Lower leg skin (tissue), 4 donors: ENCODE measurements at places on chromosomes 11 and 22. TPM values are rescaled to one million over a fixed set of nuclear protein-coding genes. Genes with fewer than 3 reads are reported as not detected.

The EIF1AD gene
- total RNA-seq, result 63.1 TPM

The MUC2 gene
- not detected for total RNA-seq

The NCF4 gene
- total RNA-seq, result 2.6 TPM

The CLTCL1 gene
- total RNA-seq, result 8.2 TPM

The OR51B2 gene
- total RNA-seq, result not detected

The LSP1 gene
- 73.7 TPM for total RNA-seq

The CNTF gene
- total RNA-seq, result 1.1 TPM

The HTR3A gene
- total RNA-seq, result 0.42 TPM

The CFAP300 gene
- total RNA-seq, result 1.9 TPM

The OR52A1 gene
- total RNA-seq, result not detected

- DNase-seq, result no peak
These were observed 4.9 kb upstream of the TMEM132A start for GRCh38 chr11:60919320-60919719.

DNA sequence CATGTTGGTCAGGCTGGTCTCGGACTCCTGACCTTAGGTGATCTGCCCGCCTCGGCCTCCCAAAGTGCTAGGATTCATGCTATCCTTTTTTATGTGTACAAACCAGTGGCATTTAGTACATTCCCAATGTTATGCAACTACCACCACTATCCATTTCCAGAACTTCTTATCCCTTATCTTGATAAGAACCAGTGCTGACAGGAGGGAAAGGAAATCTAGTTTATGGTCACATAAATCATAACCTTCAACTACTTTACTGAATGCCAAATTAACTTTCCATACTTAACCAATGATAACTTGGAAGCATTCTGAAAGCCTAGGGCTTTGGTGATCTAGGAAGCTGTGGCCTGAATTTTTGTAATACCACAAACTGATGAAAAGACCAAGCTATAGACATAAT lies 170.4 kb downstream of the SWAP70 start:
- no peak for DNase-seq

DNA sequence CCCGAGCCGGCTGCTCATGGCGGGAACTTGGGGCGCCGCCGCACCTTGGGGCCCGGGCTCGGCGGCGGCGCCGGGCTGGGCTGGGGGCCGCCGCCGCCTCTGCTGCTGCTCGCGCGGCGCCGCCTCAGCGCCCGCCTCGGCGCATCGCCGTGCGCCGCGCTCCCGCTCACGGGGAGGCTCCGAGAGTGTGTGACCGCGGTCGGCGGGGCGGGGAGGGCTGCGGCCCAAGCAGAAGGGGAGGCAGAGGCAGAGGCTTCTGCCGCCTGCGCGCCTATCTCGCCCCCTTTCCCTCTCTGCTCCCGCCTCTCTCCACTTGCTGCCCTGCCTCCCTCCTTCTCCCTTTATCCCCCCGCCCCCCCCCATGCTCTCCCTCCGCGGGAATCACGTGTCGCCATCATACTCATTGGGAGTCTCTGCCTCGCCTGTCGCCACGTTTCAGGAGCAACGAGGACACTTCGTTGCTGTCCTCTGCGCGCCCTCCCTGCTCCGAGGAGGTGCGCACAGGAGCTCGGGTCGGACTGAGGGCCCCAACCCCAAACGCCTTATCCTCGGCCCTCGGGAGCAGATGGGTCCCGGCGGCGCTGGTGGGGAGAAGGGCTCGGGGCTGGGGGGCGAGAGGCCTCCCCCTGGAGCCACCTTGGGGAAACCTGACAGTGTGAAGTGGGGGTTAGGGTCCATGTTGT lies at the start of gene GUCY1A2:
GUCY1A2 (minus strand) TSS at position 258 of the 683 bp plus-strand sequence. CDS start 421 bp downstream, outside the sequence.
- DNase-seq, result no peak

DNA sequence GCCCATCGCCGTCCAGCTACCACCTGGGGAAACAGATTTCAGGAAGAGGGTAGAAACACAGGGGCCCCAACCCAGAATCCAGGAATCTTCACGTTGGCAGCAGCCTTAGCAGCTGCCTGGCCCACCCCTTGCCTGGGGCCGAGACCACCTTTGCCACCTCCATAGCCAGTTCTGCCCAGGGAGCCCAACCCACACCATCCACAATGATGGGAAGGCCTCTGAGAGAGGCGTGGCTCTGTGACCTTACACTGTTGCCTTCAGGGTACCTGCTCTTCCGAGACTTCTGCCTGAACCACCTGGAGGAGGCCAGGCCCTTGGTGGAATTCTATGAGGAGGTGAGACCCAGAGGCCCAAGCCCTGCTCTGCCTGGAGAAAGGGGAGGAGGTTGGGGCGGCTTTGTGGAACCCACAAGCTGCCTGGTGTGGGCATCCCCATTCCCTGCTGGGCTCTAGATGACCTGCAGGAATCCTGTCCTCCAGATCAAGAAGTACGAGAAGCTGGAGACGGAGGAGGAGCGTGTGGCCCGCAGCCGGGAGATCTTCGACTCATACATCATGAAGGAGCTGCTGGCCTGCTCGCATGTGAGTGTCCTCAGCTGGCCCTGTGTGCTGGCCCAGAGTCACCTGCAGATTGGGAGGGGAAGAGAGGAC lies 10.0 kb upstream of the ANKRD13D start:
- no peak for DNase-seq

- DNase-seq, result no peak
These were observed 26.1 kb upstream of the MGAT3 start for GRCh38 chr22:39430576-39431150.

GRCh38 chr22:24067587-24068376 lies 56.7 kb downstream of the CABIN1 start:
- DNase-seq, result no peak

- DNase-seq, result no peak
These were observed 83.6 kb downstream of the BCR start for GRCh38 chr22:23263651-23264555.

- DNase-seq, result no peak
These were observed 3.6 kb upstream of the SHANK2 start for GRCh38 chr11:71255800-71256479.

GRCh38 chr11:61429691-61430582 lies at the start of the genes CPSF7 and SDHAF2:
Gene CPSF7 (minus strand): TSS chr11:61429975. CDS start chr11:61429235, 740 bp downstream.
Gene SDHAF2 (plus strand): TSS chr11:61430124. CDS start chr11:61430147, 23 bp downstream.
- peak; percentile 95 for DNase-seq

GRCh38 chr11:76026281-76026680 lies 180.0 kb downstream of the WNT11 start:
- DNase-seq, result no peak

DNA sequence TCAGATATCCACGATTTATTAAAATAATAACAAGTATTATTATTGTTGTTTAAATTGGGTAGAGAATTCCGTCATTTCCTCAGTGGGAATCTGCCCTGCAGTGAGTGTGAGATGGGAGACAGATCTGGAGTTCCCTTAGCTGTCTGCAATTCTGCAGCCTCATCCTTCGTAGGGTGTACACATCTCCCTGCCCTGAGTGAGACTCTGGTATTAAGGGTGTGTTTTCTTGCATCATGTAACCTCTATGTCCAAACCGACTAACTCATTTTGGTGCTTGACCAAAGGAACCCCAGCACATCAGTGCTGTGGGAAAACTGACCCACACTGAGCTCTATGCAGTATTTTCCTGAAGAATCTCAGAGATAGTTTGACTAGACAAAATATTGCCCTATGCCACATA lies 157.6 kb downstream of the LDLRAD3 start:
- DNase-seq, result no peak

GRCh38 chr11:23668324-23668723 lies 808.0 kb upstream of the CCDC179 start:
- no peak for DNase-seq

DNA sequence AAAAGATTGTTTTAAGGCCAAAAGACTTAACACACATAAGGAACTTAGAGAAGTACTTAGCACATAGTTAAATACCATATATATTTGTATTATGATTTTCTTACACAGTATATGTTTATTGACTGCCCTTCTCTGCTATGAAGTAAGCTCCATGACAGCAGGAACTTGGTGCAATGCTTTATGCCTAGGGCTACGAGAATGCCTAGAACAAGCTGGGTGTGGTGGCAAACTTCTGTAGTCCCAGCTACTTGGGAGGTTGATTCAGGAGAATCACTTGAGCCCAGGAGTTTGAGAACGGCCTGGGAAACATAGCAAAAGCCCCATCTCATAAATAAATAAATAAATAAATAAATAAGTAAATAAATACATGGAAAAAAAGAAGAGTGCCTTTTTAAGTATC lies 1.9 kb downstream of the SLC5A12 start:
- DNase-seq, result no peak

- DNase-seq, result no peak
These were observed 35.7 kb downstream of the ALG9 start for GRCh38 chr11:111835665-111836064.

- no peak for DNase-seq
These were observed 369 bp downstream of the XRRA1 start for GRCh38 chr11:74948546-74948897.

DNA sequence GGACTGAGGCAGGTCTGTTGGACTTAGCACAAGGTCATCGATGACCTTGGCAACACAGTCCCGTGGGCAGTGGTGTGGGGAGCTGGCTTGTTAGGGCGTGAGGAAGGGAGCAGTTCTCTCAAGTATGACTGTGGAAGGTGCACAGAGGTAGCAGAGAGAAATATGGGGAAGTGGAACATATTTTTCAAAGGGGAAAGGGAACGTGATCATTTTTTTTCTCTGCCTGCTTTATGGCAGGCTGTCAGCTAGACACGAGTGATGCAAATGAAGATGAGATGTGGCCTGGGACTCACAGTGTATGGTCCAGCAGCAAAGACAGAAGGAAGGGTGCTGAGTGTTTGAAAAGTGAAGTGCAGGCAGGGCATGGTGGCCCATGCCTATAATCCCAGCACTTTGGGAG lies 30.6 kb downstream of the ADAMTS8 start:
- no peak for DNase-seq

DNA sequence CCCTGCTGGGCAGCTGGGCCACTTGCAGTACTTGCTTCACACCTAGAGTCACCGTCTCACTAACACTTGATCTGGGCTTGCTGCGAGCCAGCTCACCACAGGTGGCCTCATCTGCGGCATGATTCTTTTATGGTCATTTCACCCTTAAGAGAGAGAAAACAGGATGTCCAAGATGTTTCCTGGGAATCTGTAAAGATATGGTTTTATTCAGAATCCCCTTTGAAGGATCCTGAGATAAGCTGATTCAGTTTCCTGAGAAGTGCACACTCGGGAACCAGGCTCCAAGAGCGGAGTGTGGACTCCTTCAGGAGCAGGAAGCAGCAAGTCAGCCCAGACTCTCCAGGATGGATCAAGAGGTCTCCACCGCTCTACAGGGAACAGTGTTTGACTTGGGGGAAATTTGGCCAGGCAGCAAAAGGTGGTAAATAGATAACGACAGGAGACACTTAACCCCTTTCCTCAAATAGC lies 21.8 kb upstream of the TP53AIP1 start:
- DNase-seq, result no peak
